Endothelial cell of umbilical vein (primary cell): ENCODE measurements at places on chromosomes 11 and 22.

GRCh38 chr22:31046539-31047226, 34.4 kb upstream of the SMTN start:
- peak; percentile 93 for DNase-seq

DNA sequence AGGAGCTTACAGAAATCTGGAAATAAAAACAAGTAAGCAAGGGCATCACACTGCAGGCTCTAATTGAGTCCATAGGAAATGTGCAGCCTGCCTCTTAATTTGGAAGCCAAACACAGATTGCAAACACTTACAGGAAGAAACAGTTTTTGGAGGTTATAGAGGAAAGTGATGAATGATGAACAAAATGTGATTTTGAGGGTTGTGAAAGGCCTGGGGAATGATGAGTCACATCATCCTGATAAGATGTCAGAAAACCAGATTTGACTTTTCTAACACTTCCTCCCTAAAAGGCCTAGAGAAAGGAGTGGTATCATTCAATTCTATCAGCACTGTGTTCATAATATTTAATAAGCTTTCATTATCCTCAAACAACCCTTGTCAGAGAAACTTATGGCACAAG, 96.6 kb upstream of the POU2AF2 start:
- DNase-seq = peak; percentile 3

DNA sequence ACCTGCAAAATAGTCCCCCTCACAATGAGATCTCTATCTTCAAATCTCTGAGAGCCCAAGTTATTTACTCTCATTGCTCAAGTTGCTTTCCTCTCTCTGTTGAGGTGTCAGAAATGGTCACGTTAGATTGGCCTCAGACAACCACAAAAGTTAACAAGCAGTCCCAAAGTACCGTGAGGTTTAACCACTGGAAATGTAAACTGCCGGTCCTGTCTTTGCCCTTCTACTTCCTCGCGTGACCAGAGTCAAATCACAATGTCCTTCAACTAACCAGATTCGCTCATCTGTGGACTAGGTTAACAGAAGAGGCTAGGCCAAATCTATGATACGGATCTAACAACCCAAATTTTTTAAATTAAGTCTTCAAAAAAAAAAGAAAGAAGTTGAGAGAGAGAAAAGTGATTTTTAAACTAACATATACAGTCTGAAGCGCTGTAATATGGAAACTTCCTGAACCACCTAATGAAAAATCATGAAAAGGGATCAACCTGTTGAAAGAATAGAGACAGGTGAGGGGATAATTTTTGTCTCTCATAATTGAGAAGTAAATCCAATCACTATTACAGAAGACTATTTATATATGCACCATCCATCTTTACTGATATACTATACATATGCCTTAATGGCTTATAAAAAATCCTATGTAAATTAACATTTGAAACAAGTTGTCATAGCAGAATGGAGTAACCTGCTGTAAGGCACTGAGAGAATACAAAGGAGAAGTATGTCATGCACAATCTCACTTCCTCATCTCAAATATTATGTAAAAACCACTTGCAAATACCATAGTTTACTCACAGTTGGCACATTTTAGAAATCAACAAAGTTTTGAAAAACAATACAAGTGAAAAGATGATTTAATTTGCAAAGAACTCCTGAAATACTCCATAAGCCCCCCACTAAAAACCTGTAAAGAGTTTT, 3.3 kb upstream of the JAML start:
- DNase-seq = peak; percentile 43

DNA sequence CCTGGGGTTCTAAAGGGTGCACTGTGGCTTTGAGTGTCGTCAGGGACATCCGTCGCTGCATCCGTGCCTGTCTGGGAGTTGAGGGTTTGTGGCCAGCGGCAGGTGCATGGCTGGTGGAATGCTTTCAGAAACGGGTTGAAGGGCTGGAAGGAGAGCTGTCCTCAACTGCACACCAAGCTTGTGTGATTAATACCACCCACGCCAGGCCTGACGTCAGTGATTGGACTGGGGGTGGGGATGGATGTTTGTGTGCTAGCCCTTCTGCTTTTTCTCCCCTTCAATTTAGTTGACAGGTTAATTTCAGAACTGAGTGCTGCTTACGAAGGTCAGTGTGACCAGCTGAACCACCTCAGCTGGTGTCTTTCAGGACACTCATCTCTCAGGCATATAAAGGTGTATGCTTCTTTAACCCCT, 3.2 kb upstream of the GAB2 start:
- DNase-seq = peak; percentile 69

DNA sequence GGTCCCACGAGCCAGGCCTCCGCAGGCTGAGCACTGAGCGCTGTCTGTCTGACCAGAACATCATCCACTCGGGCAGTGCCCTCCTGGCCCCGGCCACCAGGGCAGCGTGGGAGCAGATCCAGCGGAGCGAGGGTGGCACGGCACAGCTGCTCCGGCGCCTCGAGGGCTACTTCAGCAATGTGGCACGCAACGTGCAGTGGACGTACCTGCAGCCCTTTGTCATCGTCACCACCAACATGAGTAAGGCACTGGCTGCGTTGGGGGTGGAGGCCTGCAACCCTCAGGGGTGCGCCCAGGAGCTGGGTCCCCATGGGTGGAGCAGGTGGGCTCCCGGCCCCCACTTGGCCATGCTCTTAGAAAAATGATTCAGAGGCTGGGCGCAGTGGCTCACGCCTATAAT, 49.7 kb upstream of the PRODH start:
- DNase-seq = no peak

DNA sequence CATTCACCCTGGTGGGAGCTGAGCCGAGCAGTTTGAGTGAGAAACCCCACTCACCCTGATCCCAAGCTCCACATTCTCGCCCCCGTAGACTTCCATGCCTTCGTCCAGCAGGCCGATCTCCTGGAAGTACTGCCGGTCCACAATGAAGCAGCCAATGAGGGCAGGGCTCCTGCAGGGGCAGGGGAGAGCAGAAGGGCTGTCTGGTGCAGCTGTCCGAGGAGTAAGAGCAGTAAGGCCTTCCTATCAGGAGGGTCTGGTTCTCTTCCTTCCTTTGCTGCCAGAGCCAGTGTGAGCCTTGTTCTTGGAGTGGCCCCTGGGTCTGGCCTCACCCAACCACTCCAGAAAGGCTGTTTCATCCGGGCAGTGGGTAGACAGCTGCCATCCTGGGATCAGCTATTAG, 19.4 kb upstream of the CSNK2A3 start:
- no peak for DNase-seq

DNA sequence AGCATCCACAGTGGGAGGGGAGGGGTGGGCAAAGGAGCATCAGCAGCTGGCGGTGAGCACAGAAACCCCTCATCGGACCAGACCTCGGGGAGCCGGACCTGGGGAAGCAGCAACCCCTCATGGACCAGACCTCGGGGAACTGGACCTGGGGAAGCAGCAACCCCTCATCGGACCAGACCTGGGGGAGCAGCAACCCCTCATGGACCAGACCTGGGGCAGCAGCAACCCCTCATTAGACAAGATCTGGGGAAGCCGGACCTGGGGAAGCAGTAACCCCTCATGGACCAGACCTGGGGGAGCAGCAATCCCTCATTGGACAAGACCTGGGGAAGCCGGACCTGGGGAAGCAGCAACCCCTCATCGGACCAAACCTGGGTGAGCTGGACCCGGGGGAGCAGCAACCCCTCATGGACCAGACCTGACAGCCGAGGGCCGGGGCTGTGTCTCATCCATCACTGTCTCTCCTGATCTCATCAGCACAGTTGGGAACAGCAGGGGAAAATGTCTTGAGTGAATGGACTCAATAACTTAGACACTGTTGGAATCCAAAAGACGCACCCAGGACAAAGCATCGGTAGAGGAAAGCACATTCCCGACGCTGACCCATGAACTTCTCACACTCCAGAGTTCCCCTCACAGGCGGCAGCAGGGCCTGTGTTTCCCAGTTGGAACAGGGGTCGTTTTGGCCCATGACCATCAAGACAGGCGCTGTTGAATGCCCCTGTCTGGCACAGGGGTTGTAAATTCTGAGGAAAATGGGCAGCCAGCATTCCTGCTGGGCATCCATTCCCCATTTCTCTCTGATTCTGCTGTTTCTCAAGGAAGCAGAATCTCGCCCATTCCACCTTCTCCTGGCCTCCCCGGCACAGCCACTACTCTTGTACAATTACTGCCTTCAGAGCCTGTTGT, 1494.6 kb downstream of the TBC1D22A start:
- no peak for DNase-seq

GRCh38 chr11:79417069-79417920, 23.5 kb downstream of the TENM4 start:
- DNase-seq = no peak

- DNase-seq = no peak
These were observed 5.2 kb downstream of the IGSF9B start for GRCh38 chr11:133951327-133952198.

DNA sequence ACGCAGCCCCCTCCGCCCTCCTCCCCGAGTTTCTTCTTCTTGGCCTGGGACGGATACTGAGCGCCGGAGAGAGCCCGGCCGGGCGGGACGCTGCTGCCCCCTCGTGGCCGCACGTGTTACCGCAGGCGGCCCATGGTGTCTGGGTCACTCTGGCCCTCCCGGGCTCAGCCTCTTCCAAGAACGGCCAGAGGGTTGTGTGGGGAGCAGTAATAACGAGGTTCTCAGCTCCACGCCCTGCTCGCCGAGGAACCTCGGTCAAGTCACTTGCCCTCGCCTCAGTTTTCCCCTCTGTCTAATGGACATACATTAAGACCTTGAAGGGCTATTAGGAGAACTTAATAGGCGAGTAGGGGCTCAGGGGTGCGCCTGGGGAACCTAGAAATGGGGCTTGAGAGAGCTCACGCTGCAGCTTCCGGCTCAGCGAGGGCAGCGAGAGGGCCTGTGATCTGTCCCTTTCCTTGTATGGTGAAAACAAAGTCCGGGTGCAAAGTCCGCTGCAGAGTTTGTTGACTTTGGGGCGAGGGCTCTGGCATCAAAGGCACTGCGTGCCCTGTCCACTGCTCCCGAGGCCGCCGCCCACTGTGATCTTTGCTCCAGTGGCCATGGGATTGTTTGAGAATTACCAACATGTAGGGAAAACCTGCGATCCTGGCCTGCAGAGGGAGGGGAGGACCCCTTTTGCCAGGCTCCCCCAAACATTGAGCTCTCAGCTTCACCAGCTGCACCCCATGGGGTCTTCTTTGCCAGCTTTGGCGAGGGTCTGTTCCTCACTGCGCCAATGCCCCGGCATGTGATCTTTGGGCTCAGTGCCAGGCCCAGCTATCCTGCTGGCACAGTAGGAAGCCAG, 14.4 kb upstream of the LRP5 start:
- peak; percentile 74 for DNase-seq

DNA sequence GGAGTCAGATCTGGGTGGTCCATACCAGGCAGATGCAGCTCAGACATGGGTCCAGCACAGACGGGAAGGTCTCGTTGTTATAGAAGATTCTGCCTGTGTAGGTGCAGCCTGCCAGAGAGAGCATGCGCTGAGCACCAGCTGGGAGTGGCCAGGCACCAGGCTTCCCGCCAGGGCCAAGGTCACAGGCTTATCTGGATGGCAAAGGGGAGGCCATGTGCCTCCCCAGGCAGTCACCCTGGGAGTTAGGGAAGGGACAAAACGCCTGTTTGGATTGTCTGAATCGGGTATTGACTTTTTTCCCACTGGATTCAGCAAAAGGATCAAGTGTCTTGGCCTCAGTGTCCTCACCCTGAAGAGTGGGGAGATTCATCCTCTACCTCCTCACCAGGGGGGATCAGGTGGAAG, 26.5 kb downstream of the PGA5 start:
- DNase-seq = no peak

DNA sequence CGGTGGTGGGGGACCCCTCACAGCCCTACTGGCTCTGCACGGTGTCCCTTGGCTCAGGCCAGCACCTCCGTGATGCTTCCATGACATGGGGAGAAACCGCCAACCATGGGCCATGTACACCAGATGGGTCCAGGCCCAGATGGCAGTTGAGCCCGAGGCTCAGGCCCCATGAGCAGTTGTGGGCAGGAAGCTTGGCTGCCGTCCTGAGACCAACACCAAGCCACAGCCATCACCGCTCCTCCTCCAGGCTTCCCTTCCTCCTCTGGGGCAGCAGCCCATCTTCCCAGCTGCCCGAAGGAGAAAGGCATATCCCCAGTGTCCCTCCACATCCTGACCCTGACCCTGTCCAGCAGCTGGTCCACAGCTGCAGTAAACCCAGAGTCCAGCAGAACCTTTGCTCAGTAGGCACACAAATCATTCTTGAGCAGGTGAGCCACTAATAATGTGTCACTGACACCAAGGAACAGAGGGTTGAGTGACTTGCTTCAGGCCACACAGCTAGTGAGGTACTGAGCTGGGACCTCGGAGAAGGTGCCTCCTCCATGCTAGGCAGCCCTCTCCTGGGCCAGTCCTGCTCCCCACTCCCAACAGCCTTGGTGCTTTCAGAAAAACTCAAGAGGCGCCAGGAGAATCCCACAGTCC, 204.9 kb downstream of the CTTN start:
- DNase-seq = no peak

GRCh38 chr11:27551127-27551526, 44.6 kb upstream of the LIN7C start:
- no peak for DNase-seq

DNA sequence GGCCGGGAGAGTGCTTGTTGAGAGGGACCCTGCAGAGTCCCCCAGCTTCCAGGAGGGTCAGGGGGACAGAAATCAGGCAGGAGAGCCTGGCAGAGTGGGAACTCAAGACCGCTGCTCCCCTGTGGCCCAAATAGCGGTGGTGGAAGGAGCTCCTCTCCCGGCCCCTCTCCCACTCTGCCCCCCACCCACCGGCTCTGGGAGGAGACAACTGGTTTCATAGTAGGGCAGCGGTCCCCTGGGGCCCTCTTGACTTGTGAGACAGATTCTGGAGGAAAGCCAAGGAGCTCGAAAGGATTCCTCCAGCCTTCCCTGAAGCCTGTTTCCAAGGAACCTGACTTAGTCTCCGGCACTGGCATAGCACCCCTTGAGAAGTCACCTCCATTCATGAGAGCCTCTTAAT, 10.1 kb downstream of the PKNOX2 start:
- no peak for DNase-seq

- no peak for DNase-seq
These were observed 25.6 kb downstream of the ANKRD42 start for GRCh38 chr11:83219095-83219494.

DNA sequence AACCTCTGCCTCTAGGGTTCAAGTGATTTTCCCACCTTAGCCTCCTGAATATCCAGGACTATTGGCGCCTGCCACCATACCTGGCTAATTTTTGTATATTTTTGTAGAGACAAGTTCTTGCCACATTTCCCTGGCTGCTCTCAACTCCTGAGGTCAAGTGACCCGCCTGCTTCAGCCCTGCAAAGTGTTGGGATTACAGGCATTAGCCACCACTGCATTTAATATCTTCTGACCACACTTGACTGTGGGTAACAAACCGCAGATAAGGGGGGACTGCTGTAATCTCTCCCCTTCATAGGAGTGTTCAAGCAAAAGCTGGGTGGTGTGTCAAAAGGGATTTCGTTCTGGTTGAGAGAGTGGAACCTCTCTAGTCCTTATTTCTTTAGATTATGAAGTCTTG, 53.4 kb downstream of the GRAMD1B start:
- no peak for DNase-seq

GRCh38 chr11:17102462-17102861, 25.0 kb upstream of the RPS13 start:
- no peak for DNase-seq

DNA sequence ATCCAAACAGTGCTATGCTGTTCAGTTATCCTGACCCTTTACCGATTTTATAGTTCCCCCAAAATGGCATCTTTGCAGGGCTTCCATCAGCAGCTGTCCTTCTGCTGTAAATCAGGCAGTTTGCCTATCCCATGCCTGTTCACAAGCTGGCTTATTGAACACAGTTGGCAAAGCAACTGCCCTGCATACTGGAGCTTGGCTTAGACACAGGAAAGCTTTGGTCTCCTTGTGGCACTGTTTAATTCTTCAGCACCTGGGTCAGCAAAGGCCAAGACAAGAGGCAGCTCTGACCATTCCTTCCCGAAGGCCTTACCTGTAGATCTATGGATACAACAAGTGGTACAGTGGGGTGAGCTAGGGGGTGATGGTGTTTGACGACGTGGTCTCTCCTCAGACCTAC, 32.2 kb downstream of the TSPAN18 start:
- DNase-seq = no peak
